ENCODE measurements at places on chromosomes 4 and X.

- no peak for DNase-seq
Observed at GRCh38 chr4:147617841-147618691, 869 bp downstream of the TMEM184C start.

- DNase-seq, result no peak
Observed at GRCh38 chr4:151744614-151745013, 16.2 kb downstream of the GATB start.

- DNase-seq, result no peak
Observed at GRCh38 chrX:40755291-40756249, 20.2 kb upstream of the MED14 start.

GRCh38 chrX:30612250-30612655 lies 34.7 kb upstream of the TASL start:
- no peak for DNase-seq

DNA sequence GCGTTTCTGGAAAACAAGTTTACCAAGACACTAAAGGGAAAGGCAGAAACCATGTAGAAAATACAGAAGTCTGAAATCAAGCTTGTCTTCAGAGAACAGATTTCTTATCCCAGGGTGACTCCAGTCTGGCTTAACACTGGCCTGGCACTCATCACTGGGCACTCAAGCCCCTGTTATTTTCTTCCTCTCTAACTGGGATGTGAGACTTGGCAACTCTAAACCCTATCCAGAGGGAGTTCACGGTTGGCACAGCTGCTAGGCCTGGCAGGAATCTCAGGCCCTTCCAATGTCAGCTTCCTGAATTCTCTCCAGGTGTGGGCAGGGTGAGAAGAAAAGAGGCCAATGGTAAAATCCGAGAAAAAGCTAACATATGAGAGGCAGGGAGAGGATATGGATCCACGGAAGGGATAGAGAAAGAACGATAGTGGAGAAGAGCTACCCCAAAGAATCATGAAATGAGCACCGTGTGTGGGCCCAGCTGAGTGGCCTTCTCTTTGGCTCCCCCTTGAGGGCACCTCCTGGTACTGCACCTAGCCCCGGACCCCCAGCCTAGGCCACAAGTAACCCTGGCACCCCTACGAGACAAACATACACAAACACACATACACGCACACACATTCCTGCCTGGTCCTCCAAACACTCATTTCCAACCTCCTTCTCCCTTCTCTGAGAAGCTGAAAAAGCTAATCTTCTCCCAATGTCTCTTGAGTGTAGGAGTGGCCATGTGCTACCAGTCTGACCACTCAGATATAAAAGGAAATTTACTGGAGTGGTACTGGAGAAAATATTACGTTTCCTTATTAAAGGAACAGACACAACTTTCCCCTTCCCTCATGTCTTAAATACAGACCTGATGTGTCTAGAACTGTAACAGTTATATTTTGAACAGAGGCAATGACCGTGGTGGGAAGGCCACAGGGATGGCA lies 16.6 kb upstream of the PTCHD1 start:
- DNase-seq, result no peak

DNA sequence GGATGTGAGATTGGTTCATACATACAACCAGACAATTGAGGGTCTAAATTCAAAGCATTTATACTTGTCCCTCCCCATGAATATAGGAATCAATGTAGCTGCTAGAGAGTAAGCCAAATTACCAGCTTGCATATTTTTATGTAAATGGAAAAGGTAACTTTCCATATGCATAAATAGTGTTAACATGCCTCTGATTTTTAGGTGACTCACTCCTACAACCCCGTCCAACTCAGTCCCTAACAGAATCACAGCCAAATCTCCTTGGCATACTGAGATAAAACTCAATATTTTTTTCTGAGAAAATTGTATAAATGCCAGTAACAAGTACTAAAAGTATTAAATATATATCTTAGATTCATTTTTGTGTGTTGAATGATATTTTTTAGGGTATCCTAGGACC lies 67.2 kb downstream of the INPP4B start:
- DNase-seq, result no peak

Data from forelimb muscle (tissue), 1 donor.